GM12878 (cell line): ENCODE measurements at places on chromosomes 2 and 18.

- DNase-seq, result no peak
Observed at GRCh38 chr18:63444580-63444979, 22.3 kb upstream of the VPS4B start.

GRCh38 chr2:229642371-229642770, 72.0 kb downstream of the DNER start:
- DNase-seq, result no peak

DNA sequence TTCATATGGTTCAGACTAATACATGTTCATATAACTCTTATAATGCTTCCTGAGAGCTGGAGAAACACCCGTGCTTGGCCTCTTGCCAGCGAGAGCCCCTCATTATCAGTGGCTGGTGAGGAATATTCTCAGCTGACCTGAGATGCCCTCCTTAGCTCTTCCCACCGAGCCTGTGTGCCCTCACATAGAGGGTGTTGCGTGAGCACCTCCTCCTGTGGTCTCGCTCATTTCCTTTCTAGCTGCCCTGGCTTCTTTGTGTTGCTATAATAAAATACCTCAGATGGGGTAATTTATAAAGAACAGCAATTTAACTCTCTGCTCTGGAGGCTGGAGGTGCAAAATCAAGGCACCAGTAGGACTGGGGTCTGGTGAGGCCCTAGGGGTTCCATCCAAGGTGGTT, 80.5 kb upstream of the ALKAL2 start:
- DNase-seq, result no peak

GRCh38 chr2:2646433-2647051, 315.5 kb upstream of the MYT1L start:
- DNase-seq, result no peak

- no peak for DNase-seq
Observed at GRCh38 chr2:217256251-217256650, 396.4 kb upstream of the TNP1 start.

DNA sequence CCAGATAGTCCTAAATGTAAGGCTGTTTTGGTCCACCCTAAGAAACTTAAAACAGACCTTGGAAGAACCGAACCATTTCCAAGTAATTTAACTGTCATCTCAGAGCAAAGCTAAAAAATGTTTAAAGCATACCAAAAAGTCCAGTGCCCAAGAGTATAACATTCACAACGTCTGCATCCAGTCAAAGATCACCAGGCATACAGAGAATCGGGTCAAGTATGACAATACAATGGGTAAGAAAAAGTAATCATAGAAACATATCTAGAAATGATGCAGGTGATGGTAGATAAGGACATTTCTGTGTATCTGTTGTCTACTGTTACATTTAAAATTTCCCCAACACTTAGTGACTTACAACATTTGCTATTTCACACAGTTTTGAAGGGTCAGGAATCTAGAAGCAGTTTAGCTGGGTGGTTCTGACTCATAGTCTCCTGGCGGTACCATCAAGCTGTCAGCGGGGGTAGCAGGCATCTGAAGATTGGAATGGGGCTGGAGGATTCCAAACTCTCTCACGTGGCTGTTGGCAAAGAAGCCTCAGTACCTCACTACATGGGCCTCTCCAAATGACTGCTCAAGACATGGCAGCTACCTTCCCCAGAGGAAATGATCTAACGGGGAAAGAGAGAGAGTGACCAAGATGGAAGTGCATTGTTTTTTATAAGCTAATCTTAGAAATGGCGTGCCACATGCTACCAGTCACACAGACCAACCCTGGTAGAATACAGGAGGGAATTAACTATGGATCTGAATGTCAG, 36.6 kb upstream of the DYNC2LI1 start:
- DNase-seq, result no peak

DNA sequence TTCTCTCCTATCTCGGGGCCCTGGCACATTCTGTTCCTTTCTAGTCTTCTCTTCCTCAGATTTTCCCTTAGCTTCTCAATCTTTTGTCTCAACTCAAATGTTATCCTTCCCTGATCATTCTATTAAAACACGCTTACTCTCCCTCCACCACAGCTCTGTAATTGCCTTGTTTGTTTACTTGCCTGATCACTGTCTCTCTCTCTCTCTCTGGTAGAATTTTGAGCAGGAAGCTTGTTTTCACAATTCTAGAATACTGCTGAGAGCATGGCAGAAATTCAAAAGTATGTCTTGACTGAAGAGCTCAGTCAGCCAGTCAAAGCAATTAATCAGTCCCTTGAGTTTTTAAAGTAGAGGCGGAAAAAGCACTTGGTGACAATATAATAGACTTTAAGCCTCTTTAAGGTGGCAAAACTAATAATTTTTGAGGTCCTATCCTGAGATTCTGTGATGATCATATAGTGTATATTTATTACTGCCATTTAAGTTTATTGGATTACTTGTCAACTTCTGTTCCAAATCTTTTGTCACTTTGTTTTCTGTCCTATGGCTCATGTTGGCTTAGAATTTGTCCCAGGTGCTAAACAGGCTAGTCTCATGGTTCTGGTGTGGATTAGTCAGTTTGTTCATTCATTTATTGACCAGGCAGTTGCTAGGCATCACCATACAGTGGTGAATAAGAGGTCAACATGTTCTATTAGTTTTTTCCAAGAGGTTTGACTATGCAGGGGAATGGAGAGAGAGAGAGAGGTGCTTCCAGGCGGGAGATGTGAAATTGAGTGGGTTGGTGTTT, 2.3 kb downstream of the PSMD1 start:
- no peak for DNase-seq

GRCh38 chr2:44723921-44724320, 217.6 kb upstream of the SIX3 start:
- DNase-seq, result no peak

DNA sequence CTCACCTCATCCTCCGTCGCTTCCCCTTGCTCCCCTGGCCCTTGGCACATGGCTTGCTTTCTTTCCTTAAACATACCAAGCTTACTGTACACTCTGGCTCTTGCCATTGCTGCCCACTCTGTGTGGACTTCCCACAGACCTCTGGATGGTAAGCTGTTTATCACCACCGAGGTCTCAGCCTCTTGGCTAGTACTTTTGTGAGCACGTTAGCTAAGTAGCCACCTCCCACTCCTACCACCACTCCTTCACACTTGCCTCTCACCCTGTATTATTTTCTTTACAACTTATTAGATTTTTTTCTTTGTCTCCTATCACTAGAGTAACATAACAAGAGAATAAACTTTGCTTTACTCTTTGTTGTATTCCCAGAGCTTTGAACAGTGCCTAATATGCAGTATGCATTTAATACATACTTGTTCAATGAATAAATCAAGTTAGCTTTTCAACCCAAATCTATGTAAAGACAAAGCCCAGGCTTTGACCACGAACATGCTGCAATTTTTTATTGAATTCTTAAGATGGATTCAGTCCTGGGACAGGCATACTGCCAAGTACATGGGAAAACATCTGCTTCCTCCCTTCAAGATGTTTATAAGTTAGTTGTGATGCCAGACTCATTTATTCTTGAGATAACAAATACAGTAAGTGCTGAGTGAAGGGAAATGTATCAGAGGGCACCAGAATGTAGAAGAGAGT, 25.0 kb upstream of the MSGN1 start:
- DNase-seq, result no peak

DNA sequence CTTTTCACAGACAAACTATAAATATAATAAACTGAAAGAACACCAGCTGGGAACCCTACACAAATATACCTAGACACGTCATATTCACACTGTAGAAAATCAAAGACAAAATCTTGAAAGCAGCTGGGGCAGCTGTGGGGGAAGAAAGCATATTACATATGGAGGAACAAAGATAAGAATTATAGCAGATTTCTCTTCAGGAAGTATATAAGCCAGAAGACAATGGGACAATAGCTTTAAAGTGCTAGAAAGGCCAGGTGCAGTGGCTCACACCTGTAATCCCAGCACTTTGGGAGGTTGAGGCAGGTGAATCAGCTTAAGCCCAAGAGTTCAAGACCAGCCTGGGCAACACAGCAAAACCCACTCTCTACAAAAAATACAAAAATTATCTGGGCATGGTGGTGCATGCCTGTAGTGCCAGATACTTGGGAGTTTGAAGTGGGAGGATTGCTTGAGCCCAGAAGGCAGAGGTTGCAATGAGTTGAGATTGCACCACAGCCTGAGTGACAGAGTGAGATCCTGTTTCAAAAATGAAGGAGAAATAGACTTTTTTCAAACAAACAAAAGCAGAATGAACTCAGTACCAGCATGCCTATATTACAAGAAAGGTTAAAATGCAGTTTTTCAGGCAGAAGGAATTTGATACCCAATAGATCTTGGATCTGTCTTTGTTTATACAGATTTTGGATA, 26.8 kb upstream of the ERCC3 start:
- DNase-seq, result no peak
